ENCODE measurements at places on chromosomes 2 and 18.

- no peak for DNase-seq
Measured at GRCh38 chr2:71813315-71813714, 334.3 kb downstream of the CYP26B1 start.

- no peak for DNase-seq
Measured at GRCh38 chr2:30608643-30609042, 161.6 kb downstream of the LCLAT1 start.

GRCh38 chr18:74895686-74896085 lies 298.0 kb downstream of the ZNF407 start:
- DNase-seq, result no peak

GRCh38 chr2:78984386-78984785 lies 41.1 kb upstream of the REG3G start:
- DNase-seq, result no peak

DNA sequence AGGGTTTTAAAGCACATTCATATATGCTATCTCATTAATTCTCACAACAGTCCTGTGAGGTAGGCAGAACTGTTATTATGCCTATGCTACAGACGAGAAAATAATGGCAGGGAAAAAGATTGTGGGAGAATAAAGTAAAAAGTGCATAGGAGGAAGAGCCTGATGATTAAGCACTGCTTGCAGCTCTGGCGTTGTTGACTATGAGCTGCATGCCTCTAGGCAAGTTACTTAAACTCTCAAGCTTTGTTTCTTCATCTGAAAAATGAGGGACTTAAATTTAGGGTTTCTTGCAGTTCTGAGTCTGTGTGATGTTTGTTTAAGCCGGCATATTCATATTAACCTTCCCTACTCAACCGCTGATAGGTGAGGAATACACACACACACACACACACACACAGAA lies 51.6 kb upstream of the RAPH1 start:
- DNase-seq, result no peak

GRCh38 chr2:28009732-28010131 lies 119.2 kb downstream of the BABAM2 start:
- no peak for DNase-seq
